Gastrocnemius medialis (tissue), 4 donors: ENCODE measurements at places on chromosomes 12 and 14.

DNA sequence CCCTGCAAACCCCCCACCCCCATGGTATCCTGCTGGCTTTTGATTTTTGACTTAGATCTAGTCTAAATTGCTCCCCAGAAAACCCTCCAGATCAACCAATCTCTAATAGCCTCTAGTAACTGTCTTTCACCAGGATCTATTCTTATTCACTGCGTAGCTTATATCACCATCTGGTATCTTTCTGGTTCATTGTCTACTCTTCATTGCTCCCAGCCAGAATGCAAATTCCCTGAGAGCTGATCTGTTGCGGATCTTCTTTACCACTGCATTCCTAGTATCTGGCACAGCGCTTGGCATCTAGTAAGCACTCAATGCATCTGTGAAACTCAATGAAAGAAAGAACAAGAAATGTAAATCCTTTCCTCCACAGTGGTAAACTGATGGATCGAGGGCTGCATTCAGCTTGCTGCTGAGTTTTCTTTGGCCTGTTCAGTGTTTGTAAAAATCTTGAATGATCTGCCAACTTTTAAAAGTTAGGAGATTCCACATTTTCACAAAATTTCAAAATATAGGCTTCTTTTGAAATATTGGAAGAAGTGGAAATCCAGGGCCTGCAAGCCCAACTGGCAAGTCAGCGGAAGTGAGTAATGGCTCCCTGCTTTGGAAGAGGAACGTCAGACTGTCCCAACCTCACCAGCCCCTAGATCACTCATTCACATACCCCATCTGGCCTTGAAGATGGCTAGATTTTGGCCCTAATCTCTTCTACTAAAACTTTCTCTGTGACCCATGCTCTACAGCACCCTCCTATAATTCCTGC, 274.2 kb downstream of the SSPN start:
- H3K36me3 ChIP-seq: no peaks in the 10 kb centered on the region
- no peaks in the 10 kb centered on the region for H3K4me1 ChIP-seq
- no peaks in the 10 kb centered on the region for H3K27me3 ChIP-seq
- H3K27ac ChIP-seq: no peak overlapping the region
- H3K4me3 ChIP-seq: no peak overlapping the region
- no peak for DNase-seq

- no peaks in the 10 kb centered on the region for H3K27me3 ChIP-seq
- peak overlapping the region; percentile 91 for H3K27ac ChIP-seq
- peak overlapping the region; percentile 24 for H3K4me3 ChIP-seq
These were observed 43.0 kb upstream of the TSPAN9 start for GRCh38 chr12:3034067-3034750.

DNA sequence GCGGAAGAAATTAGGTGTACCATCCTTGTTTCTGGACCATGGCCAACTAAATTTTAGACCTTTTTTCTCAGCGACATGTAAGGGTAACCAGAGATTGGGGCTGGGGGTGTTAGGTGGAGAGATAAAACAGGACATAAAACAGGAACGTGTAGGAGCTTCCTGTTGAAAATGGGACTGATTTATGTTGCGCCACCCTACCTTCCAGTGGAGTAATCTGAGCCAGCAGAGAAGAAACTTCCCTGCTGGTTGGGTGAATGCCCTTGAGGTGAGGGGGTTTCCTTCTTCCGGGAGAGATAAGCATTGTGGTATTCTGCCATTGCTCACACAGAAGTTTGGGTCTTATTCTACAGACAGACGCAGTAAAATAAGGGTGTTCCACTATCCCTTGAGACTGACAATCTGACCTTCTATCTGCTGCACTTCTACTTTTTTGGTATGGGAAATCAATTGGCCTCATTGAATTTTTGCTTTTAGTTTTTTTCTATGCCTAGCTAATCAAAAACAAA, 417.6 kb downstream of the PCNX1 start:
- no peak for DNase-seq
- H3K4me3 ChIP-seq: no peak overlapping the region

- H3K4me3 ChIP-seq: no peak overlapping the region
- no peak for DNase-seq
- no peaks in the 10 kb centered on the region for H3K27me3 ChIP-seq
- no peak overlapping the region for H3K27ac ChIP-seq
- no peaks in the 10 kb centered on the region for H3K36me3 ChIP-seq
- H3K4me1 ChIP-seq: no peaks in the 10 kb centered on the region
These were observed 900.4 kb upstream of the MDGA2 start for GRCh38 chr14:48575772-48576171.

DNA sequence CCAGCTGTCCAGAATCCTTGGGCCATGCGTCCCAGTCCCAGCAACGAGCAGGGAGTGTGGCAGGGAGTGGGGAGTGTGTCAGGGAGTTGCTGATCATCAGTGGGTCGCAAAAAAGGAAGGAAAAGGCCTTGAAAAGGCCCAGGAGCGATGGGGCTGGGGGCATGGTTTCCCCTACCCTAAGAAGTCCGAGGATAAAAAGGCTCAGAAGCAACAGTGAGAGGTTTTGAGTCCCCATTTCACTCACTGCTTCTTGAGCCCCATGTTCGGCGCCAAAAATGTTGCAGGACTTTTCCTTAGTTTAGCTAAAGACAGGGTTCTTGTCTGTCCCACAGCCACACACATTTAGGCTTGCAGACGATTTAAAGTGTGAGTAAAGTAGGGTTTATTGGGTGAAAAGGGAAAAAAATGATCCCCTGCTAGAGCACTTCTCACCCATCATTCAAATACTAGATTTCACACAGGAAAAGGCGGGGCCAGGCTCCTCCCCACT, 189.5 kb downstream of the KCNC2 start:
- no peaks in the 10 kb centered on the region for H3K36me3 ChIP-seq
- no peaks in the 10 kb centered on the region for H3K27me3 ChIP-seq
- no peak overlapping the region for H3K4me3 ChIP-seq
- no peak for DNase-seq

GRCh38 chr12:91335699-91336098, 153.1 kb upstream of the DCN start:
- H3K36me3 ChIP-seq: no peaks in the 10 kb centered on the region
- no peak overlapping the region for H3K4me3 ChIP-seq
- H3K27ac ChIP-seq: no peak overlapping the region
- H3K4me1 ChIP-seq: no peaks in the 10 kb centered on the region
- no peaks in the 10 kb centered on the region for H3K27me3 ChIP-seq

GRCh38 chr14:30558362-30558674, 640 bp upstream of the G2E3 start:
- no peaks in the 10 kb centered on the region for H3K36me3 ChIP-seq
- H3K27ac ChIP-seq: peak overlapping the region; percentile 79
- peaks cover 17% of the 10 kb centered on the region for H3K4me1 ChIP-seq

- H3K4me1 ChIP-seq: no peaks in the 10 kb centered on the region
- peaks cover 37% of the 10 kb centered on the region for H3K36me3 ChIP-seq
- H3K27me3 ChIP-seq: peaks cover 40% of the 10 kb centered on the region
- no peak overlapping the region for H3K4me3 ChIP-seq
- no peak overlapping the region for H3K27ac ChIP-seq
- no peak for DNase-seq
These were observed 2.8 kb downstream of the B3GNT4 start for GRCh38 chr12:122206111-122206881.

DNA sequence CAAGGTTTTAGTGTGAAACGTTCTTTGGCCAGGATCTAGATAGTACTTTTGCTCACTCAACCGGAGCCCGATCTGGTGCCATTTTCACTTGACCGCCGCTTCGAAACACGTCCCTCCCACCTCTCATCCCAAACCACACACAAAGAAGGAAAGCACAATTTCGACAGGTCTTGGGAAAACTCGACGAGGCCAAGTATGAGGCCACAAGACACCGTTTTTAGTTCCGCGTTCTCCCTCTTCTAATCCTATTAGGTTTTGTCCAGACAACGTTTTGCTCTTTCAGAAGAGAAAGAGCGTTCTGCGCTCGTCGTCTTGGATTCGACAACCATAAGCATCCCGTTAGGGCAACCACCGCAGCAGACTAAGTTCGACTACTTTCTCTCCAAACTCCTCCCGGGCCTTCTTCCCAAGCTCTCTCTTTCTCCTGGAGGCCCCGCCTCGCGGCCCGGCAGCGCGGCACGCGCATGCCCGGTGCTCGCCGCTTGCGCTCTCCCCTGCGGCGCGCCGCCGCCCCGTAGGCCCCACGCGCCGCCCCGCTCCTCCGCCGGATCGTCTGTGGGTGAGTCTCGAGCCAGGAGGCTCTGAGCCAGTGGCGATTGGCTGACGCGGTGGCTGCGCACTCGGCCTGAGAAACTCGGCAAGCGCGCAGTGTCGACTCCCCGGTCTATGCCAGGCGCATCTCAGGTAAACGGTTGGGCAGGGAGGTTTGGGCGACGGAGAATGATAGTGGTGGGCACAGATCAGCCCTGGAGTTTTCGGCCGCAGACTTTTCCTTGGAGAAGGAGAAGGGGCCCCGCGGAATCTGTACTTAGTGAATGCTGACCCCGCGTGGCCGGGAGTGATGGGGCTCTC, at the start of gene MIPOL1:
MIPOL1 (plus strand) TSS at position 517 of the 852 bp plus-strand sequence. CDS start 49,952 bp downstream, outside the sequence.
- peak within 1 kb of the TSS; percentile 84 for H3K27ac ChIP-seq
- H3K36me3 ChIP-seq: no peaks in the 10 kb centered on the region
- DNase-seq: peak; percentile 59
- no peaks in the 10 kb centered on the region for H3K27me3 ChIP-seq
- H3K4me1 ChIP-seq: peaks cover 10% of the 10 kb centered on the region
